GM12865 (cell line): ENCODE measurements at places on chromosomes 11 and 22.

GRCh38 chr22:29748248-29748893, 18.4 kb downstream of the ZMAT5 start:
- no peak for DNase-seq

DNA sequence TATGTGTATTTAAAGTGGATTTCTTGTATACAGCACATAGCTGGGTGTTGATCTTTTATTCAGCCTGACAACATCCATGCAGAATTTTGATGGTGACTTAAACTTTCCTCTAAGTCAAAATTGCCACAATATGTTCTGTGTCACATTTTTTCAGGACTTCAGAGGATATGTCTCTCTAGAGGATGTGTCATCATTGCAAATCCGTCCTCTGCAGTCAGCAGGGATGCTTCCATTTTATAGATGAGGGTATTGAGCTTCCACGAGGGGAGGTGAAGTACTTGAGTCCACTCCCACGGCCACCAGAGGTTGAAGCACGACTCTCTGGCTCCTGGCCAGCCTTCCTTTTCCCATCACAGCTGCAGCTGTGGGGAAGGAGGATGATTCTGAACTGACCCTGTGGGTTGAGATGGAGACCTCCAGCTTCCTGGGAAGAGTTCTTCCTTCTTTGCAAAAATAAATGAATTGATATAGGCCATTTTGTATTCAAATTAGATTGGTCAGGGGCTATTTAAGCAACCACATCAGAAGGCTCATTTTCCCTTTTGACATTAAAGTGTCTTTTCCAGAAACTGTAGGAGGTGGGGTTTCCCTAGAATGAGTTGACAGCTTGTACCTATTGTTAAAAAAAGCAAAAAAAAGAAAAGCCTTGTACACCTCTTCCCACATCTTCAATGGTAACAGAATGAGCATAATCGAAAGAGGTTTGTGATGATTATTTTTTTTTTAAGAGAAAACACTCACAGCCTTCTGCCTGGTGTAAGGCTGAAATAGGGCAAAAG, 55.2 kb upstream of the MYEOV start:
- peak; percentile 18 for DNase-seq

DNA sequence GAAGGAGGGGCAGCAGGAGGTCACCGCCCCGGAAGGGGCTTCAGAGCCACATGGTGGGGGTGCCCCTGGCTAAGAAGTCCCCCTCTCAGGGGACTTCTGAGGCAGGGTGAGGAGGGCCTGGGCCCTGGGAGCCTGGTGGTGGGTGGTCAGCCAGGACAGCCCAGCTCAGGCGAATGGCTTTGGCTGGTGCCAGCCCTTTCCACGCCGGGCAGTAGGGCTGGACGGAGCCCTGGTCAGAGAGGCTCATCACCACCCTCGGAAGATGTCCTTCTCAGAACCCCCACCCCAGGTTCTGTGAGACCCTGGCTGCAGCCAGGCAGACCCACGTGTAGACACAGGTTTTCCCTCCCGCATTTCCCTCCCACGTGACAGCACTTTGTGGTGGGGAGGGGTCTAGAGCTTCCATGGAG, 35.9 kb downstream of the OSBPL5 start:
- no peak for DNase-seq

GRCh38 chr22:27431896-27432295, 369.7 kb downstream of the MN1 start:
- DNase-seq, result no peak

- no peak for DNase-seq
Observed at GRCh38 chr22:16933291-16934282, 74.4 kb downstream of the GAB4 start.

- no peak for DNase-seq
Observed at GRCh38 chr11:126084608-126084912, 21.9 kb upstream of the CDON start.

DNA sequence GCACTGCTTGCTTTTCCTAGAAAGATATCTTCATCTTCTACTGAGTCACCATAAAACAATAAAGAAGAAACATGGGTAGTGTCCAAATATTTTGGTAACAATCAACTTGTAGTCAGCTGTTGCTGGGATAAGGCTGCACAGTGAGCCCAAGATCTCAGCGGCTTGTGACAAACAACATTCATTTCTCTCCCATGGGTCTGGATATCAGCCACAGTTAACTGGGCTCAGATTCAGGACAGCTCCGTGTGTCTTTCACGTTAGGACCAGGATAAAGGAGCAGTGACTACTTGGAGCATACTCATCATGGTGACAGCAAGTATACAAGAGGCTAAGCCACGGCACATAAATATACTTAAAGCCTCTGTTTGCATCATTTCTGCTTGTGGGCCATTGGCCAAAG, 27.9 kb upstream of the GRK3 start:
- DNase-seq, result no peak

DNA sequence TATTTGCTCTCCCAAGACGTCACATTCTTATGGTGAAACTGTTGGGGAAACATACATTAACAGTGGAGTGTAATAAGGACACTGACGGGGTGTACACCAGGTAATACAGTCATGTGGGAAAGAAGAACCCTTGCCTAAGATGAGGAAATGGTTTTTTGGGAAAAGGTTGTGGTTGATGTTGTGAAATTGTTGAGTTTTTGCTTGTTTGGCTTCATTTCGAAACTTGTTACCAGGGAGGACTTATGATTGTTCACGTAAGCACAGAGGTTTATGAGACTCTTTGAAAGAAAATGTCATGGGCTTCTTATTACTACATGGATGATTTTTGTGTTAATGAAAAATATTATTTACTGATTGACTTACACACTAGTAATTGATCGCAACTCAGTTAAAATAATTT, 16.8 kb downstream of the ANO3 start:
- DNase-seq, result no peak

GRCh38 chr11:114116357-114116756, 56.8 kb downstream of the ZBTB16 start:
- no peak for DNase-seq

DNA sequence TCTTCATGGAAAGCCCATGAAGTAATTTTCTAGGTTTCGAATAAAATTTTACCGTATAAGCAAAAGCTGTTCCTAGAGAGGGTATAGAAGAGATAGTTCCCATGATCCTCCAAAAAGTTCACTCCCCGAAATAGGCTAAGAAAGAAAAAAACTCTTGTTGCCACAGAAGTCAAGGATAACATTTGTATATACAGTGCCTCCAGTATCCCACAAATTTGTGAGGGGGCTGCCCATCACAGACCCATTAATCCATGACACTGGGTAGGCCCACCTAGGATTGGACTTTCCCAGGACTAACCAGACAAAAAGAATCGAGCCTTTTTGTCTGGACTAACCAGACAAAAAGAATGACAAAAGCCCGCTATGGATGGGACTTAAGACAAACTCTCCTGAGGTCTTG, 233.0 kb downstream of the DDX10 start:
- no peak for DNase-seq

DNA sequence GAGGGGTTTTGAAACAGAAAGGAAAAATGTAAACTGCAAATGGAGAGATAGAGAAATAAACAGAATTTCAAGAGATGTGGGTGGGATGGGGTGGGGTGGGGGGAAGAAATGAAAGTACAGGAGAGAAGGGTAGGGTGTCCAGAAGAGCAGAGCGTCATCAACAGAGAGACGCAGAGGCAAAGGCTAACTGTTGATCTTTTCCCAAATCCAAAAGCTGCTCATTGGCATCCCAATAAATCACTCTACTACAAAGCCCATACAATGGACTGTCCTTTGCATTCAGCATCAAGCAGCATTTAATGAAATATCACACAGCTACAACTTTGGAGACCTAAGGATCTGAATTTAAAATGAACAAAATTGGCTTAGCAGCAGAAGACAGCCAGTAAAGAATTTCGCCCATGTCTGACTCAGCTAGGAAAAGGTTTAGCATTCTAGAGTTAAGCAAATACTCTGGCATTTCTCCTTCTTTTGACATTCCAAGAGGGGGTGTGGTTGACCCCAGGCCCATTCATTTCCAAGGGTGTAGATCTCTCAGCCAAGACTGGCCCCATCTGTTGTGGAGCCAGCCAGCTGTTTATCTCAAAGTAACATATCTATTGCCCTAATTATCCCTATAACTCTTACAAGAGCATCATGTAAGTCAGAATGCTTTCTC, 1.5 kb downstream of the RAB30 start:
- DNase-seq, result no peak

- no peak for DNase-seq
Observed at GRCh38 chr11:131486100-131486499, 115.7 kb downstream of the NTM start.

DNA sequence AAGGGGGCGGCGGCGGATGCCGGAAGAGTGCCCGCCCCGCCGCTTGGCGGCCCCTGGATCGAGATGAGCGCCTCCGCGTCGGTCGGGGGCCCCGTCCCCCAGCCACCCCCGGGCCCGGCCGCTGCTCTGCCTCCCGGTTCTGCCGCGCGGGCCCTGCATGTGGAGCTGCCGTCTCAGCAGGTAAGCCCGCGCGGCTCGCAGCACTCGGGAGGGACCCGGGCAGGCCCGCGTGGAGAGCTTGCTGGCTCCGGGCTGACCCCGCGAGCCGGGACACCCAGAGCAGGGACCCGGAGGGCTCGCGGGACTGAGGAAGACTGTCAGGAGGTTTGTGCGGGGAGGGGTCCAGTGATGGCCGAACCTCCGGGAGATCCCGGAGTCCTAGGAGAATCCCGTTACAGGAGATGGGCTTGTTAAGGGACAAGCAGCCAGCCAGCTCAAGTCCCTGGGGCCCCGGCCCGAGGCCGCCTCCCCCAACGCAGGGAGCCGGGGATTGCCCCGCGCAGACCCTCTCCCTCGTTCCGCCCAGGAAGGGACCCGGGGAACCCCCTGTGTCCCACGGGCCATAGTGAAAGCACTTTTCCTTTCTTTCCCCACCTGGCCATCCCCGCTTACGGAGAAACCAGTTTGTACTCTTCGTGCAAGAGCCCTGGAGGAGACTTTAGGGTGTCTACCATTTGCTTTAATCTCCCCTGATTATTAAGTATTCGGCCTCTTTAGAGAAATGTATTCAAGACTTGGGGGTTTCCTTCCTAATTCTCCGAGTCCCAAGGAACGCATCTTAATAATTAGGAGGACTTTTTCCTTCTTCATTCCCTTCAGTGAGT, 547 bp downstream of the UVRAG start:
- DNase-seq, result peak; percentile 67

DNA sequence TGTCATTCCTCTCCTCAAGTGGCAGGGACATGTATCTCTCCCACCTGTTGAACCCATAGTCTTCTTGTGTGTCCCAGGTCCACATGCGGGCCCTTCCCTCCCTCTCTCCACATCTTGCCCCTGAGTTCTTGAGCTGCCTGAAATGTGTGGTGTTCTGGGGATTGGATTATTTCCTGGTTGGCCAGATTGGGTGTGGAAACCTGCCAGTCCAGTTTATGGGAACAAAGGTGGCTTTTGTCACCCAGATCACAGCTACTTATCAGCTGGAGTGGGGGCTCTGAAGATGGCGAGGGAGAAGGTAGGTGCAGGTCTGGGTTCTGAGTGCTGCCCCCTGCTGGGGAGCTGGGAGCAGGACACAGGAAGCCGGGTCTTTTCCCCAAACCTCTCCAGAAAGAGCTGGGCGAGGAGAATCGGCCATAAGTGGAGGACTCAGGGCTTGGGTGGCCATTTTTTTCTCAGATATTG, 14.2 kb downstream of the DTX4 start:
- peak; percentile 72 for DNase-seq

- DNase-seq, result no peak
Observed at GRCh38 chr11:44167046-44167445, 71.6 kb downstream of the EXT2 start.

DNA sequence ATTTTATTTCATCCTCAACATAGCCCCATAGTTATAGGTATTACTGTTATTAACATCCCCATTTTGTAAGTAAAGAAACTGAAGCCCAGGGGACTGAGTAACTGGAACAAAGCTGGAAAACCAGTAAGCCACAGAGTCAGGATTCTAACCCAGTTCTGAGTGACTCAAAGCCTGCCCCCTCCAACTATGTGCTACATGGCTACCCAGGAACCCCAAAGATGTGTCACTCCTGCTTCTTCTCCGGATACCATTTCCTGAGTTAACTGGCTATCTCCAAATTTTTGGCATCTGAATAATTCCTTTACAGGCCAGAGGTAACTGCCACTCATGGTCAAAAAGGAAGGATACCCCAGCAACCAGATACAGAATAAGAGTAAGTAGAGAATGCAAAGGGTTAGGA, 43.6 kb downstream of the TENM4 start:
- no peak for DNase-seq

- peak; percentile 87 for DNase-seq
Observed at GRCh38 chr11:66081505-66081904, 11.4 kb downstream of the PACS1 start.

- DNase-seq, result no peak
Observed at GRCh38 chr11:11045156-11045930, 187.5 kb upstream of the ZBED5 start.

DNA sequence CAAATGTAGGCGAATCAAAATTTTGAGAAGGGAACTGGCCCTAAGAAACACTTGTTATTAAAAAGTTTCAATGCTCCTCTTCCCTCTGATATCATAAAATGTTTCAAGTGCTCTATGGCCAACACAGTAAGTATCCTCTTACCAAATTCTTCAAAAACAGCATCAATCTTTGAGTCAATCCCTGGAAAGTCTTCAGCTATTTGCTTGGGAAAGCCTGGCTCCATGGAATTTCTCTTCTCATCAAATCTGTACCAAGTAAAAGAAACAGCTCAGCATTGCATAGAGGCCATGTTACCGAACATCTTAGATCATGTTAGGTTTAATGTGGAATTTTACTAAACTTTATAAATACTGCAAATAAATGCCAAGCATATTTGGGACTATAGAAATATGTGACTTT, 6.3 kb downstream of the MMP3 start:
- DNase-seq, result no peak

DNA sequence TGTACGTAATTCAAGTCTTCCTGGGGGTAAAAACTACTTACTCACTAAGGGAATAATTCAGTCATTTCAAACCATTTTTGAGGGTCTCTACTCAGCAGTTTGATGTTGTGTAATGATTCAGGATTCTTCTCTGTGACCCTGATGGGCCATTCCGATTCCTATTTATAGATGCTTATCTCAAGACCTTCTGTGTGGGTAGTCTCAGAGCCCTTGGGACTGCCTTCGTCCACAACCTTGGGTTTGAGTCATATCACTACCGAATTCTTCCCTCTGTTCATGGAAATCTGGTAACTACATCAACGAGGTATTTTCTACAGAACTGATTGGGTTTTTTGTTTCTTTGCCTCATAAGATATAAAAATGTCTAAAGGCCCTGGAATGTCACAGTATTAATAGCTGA, 14.3 kb upstream of the CBX6 start:
- no peak for DNase-seq

- DNase-seq, result no peak
Observed at GRCh38 chr11:94800414-94800813, 32.3 kb downstream of the AMOTL1 start.
